Activated gamma-delta T cell treated with Interleukin-2 at 50 U/mL for 16 hours (primary cell): ENCODE measurements at places on chromosomes 2 and 18.

GRCh38 chr2:203852760-203853159 lies 14.8 kb upstream of the CTLA4 start:
- DNase-seq = no peak

DNA sequence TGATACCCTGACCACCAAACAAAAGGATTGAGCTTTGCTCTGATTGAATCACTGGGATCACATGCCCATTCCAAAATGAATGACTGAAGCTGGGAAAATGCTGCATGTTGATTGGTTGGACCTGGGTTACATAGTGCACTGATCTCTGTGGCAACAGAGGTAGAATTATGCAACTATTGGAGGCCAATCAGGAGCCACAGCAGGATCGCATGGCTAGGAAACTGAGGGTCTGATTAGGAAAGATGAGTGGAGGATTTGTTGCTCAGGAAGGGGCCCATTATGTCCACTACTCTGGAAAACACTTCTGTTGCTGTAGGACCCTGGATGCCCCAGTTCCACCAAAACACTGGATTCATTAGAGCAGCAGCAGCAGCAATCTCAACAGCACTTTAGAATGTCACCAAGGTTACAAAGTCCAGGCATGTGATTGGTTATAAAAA lies 25.9 kb upstream of the SGPP2 start:
- no peak for DNase-seq

DNA sequence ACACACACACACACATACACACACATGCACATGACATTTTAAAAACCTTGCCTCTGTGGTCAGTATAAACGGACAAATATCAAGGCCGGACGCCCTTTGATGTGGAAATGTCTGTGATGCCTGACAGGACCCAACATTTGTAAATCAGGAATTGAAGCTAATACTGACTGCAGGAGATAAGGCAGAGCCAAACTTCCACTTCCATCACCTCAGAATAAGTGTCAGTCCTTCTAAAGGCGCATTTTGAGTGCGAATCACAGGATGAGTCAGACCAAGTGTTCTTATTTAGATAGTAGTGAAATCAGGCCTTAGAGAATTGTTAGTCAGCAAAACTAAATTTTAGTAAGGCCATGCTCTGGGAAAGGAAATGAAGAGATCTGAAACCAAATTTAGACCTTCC lies 211.7 kb upstream of the LRATD1 start:
- DNase-seq = no peak

GRCh38 chr2:13545320-13545719 lies 828.6 kb downstream of the TRIB2 start:
- no peak for DNase-seq

DNA sequence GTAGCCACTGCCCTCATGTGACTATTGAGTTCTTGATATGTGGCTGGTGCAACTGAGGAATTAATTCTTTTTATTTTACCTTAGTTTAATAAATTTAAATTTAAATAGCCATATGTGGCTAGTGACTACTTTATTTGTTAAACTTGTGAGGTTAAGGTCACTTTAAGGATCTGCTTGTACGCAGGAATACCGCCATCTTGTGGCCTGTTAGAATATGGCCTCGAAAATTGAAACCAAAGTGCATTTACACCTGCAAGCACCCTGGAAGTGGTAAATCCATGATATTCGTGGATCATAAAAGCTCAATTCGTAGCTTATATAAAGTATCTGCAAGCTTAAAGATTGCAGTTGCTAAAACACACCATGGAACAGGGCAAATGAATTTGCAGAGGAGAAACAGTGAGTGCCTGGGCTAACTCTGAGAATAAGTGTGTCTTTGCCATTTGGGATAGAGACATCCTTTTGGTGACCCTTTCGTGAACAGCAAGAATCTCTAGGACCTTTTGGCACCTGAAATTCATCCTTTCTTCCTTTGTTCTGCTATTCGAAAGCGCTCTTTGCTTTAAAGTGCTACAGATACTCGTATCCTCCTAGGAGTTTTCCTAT lies 59.9 kb upstream of the REG3A start:
- no peak for DNase-seq
